Left colon (tissue), 2 donors: ENCODE measurements at places on chromosomes 5 and 9.

DNA sequence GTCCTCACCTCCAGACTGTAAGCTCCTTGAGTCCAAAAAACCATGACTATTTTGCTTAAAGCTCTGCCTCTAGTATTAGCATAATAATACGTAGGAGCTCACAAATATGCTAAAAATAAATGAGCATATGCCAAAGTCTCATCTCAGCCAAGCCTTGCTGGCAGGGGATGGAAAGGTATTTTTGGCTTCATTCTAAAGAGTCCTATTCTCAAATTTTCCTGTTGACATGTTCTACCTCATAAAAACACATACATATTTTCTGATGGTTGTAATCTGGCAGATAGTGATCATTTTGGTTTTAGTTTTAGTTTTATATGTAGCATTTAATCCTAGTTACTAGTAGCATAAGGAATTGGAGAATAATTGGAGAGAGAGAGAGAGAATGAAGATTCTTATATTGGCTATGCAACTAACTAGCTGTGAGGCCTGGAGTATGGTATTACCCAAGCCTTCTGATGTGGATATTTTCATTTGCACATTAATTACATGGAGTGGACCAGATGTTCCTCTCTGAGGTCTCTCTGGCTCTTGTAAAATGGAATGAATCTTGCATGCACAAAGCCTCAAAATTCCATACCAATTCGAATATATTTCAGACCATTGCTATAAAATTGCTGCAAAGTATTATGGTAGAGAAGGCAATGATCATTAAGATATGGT lies 55.8 kb downstream of the PIP5K1B start:
- no peak for DNase-seq

DNA sequence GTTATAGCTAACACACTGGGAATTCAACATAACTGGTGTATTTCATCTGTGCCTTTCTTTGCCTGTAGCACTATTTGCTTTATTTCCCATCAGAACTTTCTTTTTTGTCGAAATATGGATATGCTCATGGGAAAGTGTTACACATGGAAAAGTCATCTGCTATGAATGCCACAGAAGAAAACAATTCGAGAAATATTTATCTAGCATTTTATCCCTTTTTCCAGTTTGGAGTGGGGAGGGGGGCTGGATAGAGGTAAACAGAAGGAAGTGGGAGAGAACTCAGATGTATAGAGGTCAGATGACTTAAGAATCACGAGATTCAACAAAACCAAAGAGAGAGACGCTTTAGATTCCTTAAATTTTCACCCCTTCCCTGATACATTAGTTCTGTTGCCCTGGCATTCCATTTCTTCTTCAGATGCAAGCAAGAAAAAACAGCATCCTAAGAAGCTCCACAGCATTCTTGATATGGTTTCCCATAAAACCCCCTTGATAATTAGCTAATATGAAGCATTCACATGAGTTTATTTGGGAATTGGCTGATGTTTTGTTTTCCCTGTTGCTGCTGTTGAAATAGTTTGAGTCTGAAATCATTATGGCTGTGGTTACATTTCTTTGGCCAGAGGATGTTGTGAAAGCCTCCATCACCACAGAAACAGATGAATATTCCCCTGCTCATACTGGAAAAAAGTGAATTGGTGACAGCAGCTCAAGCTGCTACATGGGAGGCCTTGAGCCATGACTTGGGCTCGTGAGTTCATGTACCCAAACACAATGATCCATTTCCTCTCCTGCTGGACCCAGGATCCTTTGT lies 335.8 kb upstream of the DAB2 start:
- no peak for DNase-seq

GRCh38 chr5:146986469-146986868 lies 107.9 kb upstream of the PPP2R2B start:
- DNase-seq, result no peak

DNA sequence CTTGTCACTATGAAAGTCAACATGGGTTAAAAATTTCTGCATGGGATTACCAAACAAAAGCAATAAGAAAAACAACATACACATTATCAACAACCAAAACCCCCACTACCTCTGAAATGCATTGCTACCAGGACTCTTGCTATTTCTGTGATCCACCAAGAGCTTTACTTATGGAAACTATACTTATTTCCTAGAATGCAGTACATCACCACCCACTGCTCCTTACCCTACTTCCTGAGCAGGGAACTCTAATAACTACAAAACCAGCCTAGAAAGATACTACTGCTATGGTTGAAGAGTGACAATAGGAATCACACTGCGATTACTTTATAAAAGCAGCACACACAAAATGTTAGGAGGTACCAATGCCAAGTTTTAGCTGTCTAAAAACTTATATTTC lies 22.2 kb downstream of the LURAP1L start:
- no peak for DNase-seq

- peak; percentile 41 for DNase-seq
Observed at GRCh38 chr9:76987594-76988200, 31.8 kb upstream of the FOXB2 start.

GRCh38 chr5:173941102-173941501 lies 47.9 kb upstream of the C5orf47 start:
- DNase-seq, result no peak

- no peak for DNase-seq
Observed at GRCh38 chr5:115713408-115713807, 87.6 kb upstream of the TMED7 start.

- peak; percentile 73 for DNase-seq
Observed at GRCh38 chr5:87780831-87781760, 368.4 kb upstream of the CCNH start.

DNA sequence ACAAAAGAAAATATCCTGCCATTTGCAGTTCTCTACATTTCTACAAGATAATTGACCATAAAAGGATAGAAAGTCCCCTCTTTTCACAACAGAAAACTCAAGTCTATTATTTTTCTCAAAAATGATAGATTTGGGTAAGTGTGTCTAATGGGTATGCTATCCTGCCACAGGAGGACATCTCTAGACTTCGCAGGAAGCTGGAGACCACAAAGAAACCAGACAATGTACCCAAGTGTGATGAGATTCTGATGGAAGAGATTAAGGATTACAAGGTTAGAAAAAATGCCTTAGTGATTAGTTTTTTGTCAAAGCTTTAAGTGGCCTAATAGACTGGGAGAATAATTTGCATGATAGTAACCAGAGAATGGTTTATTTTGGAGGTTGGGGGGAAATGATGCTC lies 28.1 kb downstream of the RNF20 start:
- DNase-seq, result no peak
